ENCODE measurements at places on chromosomes 7 and 10.

- no peak for DNase-seq
Observed at GRCh38 chr10:22365233-22365632, 19.9 kb downstream of the SPAG6 start.

DNA sequence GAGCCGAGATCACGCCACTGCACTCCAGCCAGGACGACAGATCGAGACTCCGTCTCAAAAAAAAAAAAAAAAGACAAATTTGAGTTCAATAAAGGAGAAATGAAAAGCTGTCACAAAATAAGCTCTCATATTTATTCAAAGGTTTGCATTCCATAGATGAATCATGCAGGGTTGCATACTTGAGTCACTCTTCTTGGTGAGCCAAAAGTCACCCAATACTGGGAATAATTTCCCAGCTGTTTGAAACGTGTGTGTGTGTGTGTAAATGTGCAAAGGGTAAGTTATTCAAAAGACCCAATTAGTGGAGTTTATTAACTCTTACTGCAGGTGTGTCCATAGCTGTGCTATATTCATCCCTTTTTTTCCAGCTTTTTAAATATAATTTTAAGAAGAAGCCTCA lies 297.7 kb downstream of the CCDC3 start:
- no peak for DNase-seq

- no peak for DNase-seq
Observed at GRCh38 chr10:12027539-12027938, 15.1 kb downstream of the UPF2 start.

DNA sequence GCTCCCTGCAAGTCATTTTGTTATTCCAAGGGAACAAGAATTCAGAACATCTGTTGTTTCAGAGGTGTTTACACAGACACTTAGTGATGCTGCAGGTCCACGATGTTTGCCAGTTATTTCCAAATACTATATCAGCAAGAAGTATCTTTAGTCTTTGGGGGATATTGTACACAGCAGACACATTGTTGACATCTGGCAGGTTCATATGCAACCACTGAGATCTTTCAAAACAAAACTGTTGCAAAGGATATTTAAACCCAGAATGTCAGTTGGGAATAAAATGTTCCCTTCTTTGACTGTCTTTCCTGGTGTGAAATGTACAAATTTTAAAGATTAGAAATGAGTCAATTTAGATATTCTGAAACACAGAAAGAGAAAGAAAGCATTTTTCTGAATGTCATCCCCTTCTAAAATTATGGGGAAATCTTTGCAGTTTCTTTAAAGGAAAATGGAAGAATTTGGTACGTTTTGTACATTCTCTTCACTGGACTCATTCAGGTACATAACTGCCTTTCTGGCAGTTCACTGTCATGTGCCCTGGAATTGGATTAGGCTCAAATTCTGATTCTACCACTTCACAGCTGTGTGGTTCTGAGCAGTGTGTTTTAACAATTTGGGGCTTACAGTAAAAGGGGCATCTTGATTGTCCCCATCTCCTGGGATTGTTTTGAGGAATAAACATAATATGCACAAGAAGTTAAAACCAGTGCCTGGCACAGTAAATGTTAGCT lies 40.3 kb upstream of the CELF2 start:
- DNase-seq, result no peak
